T-cell (primary cell): ENCODE measurements at places on chromosomes 2 and 18.

GRCh38 chr2:174344716-174345461 lies 10.1 kb downstream of the SP9 start:
- no peak for DNase-seq

GRCh38 chr2:74653589-74653984 lies 460 bp upstream of the SEMA4F start:
- no peak for DNase-seq

DNA sequence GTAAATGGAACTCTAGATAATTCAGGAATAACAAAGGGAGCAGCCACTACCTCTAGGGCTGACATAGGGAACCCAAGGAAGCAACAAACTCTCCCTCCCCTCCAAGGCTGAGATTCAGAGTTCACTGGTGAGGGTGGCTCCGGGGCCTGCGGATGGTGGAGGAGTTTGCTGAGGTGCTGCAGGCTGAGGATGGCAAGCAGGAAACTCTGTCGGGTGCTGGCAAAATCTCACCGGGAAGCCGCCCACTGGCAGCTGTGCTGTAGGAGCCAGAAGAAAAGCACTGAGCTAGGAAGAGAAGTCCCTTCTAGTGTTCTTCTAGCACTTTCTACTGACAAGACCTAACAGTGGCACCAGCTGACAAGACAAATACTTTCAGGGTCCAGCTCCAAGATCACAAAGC lies 12.5 kb upstream of the HAAO start:
- no peak for DNase-seq

DNA sequence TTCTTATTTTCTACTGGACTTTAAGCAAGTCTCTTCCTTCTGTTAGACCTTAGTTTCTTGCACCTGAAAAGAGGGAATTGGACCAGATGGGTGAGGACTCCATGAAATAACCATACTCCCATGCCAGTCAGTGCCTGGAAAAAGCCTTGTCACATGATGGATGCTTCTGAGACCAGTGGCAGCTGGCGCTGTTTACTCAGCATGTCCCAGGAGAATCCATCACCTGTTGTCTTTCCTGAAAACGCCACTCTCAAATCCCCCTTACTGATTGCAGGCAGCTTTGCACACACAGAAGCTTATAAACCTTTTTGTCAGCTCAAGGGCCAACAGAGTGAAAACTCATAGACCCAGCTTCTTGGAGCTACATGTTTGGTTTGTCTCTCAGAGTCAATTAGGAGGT lies 117.6 kb downstream of the POLE4 start:
- no peak for DNase-seq

DNA sequence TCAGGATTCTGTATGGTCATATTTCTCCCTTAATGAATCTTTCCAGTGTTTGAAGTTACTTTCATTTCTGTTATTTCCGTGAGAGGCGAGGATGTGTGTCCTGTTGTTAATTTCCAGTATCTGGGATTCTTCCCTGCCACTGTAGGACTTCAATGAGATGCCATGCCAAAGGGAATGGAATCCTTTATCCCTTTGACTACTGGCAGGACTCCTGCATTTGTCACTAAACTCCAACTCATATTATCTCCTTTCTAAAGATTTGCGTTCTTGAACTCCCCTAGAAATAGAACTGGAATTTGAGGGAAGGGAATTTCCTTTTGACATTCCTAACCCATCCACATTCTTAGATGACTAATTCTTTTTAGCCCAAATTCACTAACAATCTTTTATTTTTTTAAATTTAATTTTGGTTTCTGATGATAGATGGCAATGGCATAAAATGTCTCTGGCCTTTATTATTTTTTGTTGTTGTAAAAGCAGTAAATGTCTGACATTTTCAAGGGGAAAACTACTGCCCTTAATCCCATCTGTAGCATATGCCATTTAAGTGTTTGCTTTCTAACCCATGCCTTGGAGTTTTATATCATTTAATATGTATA lies 87.8 kb upstream of the EML6 start:
- DNase-seq, result no peak

DNA sequence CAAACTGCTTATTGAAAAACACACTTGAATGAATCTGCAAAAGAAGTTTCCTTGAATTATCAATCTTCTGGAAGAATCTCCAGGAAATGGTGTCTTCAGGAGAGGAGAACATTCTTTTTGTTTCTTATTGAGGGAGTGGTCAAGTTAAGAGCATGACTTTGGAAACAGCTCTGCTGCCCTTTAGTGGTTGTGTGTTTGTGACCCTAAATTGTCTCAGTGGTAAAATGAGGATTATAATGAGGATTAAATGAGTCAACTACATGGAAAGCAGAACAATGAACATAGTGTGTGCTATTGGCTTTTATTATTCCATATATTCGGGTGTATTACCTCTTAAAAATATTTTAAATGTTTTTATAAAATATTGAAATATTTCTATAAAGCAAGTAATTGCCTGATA lies 44.8 kb upstream of the TANC1 start:
- DNase-seq, result no peak

- DNase-seq, result no peak
These were observed 74.4 kb upstream of the SCN7A start for GRCh38 chr2:166568409-166568808.

DNA sequence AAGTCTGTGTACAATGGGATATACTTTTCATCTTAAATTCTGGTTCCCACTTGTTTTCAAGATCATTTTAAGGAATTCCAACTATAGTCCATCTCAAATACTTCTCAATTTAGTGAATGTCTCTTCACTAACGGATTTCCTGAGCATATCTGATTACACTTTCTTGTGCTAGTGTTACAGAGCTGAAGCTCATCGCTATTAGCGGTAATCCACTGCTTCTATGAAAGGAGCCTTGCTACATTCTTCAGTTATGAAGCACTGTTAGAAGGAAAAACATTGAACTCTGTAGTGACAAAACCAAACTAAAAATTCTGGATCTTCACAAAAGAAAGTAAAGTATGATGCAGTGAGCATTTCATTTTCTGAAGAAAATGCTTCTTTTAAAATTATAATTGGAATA lies 72.0 kb downstream of the AGPS start:
- DNase-seq, result no peak

GRCh38 chr2:20999906-21000645 lies 43.8 kb downstream of the APOB start:
- DNase-seq, result no peak
